ENCODE measurements at places on chromosomes 5 and 9. TPM values are rescaled to one million over a fixed set of nuclear protein-coding genes. Genes with fewer than 3 reads are reported as not detected.

The GRXCR2 gene
- total RNA-seq = not detected

The KIF24 gene
- total RNA-seq = 5.9 TPM

The FREM1 gene
- 10.4 TPM for total RNA-seq

The CDKN2A gene
- 128 TPM for total RNA-seq

The ERCC8 gene
- 29.9 TPM for total RNA-seq

The STKLD1 gene
- total RNA-seq = 1.7 TPM

The FAM151B gene
- 9.2 TPM for total RNA-seq

The PAXX gene
- total RNA-seq = 25.9 TPM

The TSLP gene
- 0.69 TPM for total RNA-seq

The ADAMTS16 gene
- total RNA-seq = 0.71 TPM

The CCNO gene
- total RNA-seq = 0.35 TPM

The ADCY2 gene
- total RNA-seq = 6.5 TPM

The PCDHB4 gene
- total RNA-seq = 0.25 TPM

The ECM2 gene
- total RNA-seq = not detected

The MAMDC2 gene
- total RNA-seq = 9.0 TPM

The IFNA21 gene
- total RNA-seq = not detected

The NAIP gene
- total RNA-seq = 6.1 TPM

The FSTL4 gene
- total RNA-seq = 7.1 TPM

The TTLL11 gene
- total RNA-seq = 8.8 TPM

The SLC6A19 gene
- total RNA-seq = not detected

The SV2C gene
- not detected for total RNA-seq

The RAD50 gene
- total RNA-seq = 28.2 TPM

The FAM169A gene
- total RNA-seq = 17.9 TPM

The PFN3 gene
- not detected for total RNA-seq

The CCL27 gene
- 0.76 TPM for total RNA-seq

The MELK gene
- 86.3 TPM for total RNA-seq

The COL27A1 gene
- total RNA-seq = 13.0 TPM

The PRDM9 gene
- total RNA-seq = not detected

The HEXB gene
- 43.0 TPM for total RNA-seq

The GFI1B gene
- 0.53 TPM for total RNA-seq

The C5orf34 gene
- total RNA-seq = 23.5 TPM

The SPATA31A5 gene
- total RNA-seq = not detected

The GARIN3 gene
- not detected for total RNA-seq

The SLC36A2 gene
- not detected for total RNA-seq

The RASEF gene
- total RNA-seq = 12.6 TPM

The PDLIM4 gene
- total RNA-seq = 66.3 TPM

The ANKRD31 gene
- total RNA-seq = 0.13 TPM

The RANBP6 gene
- 23.4 TPM for total RNA-seq

The GABRA6 gene
- not detected for total RNA-seq

The CPEB4 gene
- 8.8 TPM for total RNA-seq

The LEAP2 gene
- total RNA-seq = 1.2 TPM

The POMT1 gene
- 23.0 TPM for total RNA-seq

The AP3B1 gene
- 93.0 TPM for total RNA-seq

The CEP120 gene
- total RNA-seq = 19.2 TPM

The XPA gene
- total RNA-seq = 12.8 TPM

The CXCL14 gene
- not detected for total RNA-seq

The CD14 gene
- 0.38 TPM for total RNA-seq

The SLC28A3 gene
- 0.02 TPM for total RNA-seq

The SPAG8 gene
- total RNA-seq = 0.20 TPM

The SEPTIN8 gene
- total RNA-seq = 25.4 TPM

The HOMER1 gene
- total RNA-seq = 18.3 TPM

The PCSK1 gene
- not detected for total RNA-seq

The PCDHGA11 gene
- total RNA-seq = 1.3 TPM

The PPIC gene
- total RNA-seq = 16.5 TPM

The THOC3 gene
- total RNA-seq = 111 TPM

Measured in SJCRH30 (cell line).